ENCODE measurements at places on chromosomes 11 and 22. TPM values are rescaled to one million over a fixed set of nuclear protein-coding genes. Genes with fewer than 3 reads are reported as not detected.
A peak's percentile ranks its signal among the peaks of the same experiment; 100 is the strongest.

OR4A16 gene
- polyA plus RNA-seq = not detected

DNA sequence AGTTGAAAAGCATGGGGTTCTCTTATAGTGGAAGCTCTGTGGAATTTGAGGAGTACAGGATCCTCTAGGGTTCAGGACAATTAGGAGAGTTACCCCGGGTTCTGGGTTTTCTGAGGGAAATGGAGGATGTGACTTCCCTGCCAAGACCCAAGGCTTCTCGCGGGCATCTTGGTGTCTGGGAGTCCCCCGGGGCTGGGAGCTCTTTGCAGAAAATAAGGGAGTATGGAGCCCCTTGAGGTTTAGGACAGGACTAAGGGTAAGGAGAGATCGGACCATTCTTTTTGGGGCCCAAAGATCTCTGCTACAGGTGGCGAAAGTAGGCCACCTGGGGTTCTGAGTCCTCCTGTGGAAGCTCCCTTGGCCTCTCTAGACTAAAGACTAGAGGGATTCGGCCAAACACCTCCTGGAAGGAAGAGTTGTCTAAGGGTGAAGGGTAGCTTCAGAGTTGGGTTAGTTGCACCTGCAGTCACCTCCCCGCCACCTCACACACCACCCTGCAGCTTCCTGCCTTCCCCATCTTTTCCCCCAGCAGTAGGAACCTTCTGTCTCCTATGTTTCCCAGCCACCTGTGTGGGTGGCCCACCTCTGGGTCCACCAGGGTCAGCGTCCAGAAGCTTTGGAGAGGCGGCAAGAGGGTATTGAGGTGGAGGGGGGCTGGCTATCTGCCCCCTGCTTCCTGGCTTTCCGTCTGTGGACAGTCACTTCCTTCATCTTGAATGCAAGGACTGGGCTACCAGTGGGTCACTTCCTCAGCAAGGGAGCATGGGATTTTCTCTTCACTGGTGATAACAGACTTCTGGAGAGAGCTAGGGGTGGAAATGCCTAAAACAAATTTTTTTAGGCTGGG is 908 bp downstream of the LIMK2 start:
- H3K27me3 ChIP-seq = no peaks in the 10 kb centered on the region
- H3K27ac ChIP-seq = peak overlapping the region; percentile 75
- DNase-seq = no peak
- H3K4me3 ChIP-seq = peak overlapping the region; percentile 83
- H3K36me3 ChIP-seq = no peaks in the 10 kb centered on the region
- H3K4me1 ChIP-seq = peaks cover 10% of the 10 kb centered on the region

DNA sequence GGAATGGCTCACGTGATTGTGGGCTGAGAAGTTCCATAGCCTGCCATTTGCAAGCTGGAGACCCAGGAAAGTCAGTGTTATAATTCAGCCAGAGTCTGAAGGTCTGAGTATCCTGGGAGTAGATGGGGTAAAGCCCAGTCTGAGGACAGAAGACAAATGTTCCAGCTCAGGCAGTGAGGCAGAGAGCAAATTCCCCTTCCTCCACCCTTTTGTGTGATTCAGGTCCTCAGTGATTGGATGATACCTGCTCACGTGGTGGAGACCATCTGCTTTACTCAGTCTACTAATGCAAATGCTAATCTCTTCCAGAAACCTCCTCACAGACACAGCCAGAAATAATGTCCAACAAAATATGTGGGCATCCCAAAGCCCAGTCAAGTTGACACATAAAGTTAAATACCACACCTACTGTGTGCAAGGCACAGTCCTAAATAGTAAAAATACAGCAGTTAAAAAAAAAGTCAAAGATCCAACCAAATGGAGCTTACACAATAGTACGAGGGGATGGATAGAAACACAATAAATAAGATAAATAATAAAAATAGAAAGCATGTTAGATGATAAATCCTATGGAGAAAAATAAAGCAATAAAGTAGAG is 13.2 kb upstream of the APOL6 start:
- no peaks in the 10 kb centered on the region for H3K27me3 ChIP-seq
- no peaks in the 10 kb centered on the region for H3K36me3 ChIP-seq
- H3K27ac ChIP-seq = no peak overlapping the region
- DNase-seq = no peak

- peaks cover 8% of the 10 kb centered on the region for H3K4me1 ChIP-seq
- no peak for DNase-seq
- no peak overlapping the region for H3K27ac ChIP-seq
- H3K36me3 ChIP-seq = no peaks in the 10 kb centered on the region
Measured at GRCh38 chr11:33778675-33779074, 4.4 kb upstream of the FBXO3 start.

GRCh38 chr11:1003159-1003558 is 33.4 kb downstream of the MUC6 start:
- peaks cover 100% of the 10 kb centered on the region for H3K36me3 ChIP-seq
- no peaks in the 10 kb centered on the region for H3K27me3 ChIP-seq
- no peak overlapping the region for H3K4me3 ChIP-seq
- no peaks in the 10 kb centered on the region for H3K4me1 ChIP-seq

NPAS4 gene
- 0.18 TPM for polyA plus RNA-seq

DNA sequence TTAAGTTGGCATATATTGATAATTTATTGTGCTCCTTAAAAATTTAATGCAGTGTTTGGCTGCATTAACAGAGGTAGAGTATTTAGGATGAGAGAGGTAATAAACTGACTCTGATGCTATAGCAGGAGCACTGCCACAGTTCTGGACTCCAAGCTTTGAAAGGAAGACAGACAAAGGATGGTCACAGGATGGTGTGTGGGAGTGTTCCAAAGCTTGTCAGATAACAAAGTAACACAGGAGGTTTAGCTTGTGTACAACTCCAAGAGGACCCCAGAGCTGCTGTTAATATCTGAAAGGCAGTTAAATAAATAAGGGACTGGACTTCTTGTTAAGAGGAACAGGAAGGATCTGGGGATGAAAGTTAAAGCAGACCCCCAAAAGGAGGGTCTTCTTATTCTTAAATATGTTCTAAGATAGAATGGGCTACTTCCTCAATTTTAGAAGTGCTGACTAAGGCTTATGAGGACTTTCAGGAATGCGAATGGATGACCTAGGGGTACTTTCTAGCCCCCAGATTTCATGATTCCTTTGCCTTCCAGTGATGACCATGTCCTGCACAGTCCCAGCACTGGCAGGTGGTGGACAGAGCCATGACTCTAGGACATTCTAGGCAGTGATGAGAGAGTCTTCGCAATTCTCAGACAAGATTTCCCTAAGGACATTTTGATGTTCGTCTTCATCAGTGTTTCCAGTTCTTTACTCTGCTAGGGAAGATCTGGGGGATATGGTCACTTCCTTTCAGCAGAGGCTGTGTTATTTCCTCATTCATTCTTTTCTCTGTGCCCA is 149.1 kb upstream of the RASSF10 start:
- no peaks in the 10 kb centered on the region for H3K4me1 ChIP-seq
- H3K27ac ChIP-seq = no peak overlapping the region
- DNase-seq = no peak
- H3K36me3 ChIP-seq = no peaks in the 10 kb centered on the region

DNA sequence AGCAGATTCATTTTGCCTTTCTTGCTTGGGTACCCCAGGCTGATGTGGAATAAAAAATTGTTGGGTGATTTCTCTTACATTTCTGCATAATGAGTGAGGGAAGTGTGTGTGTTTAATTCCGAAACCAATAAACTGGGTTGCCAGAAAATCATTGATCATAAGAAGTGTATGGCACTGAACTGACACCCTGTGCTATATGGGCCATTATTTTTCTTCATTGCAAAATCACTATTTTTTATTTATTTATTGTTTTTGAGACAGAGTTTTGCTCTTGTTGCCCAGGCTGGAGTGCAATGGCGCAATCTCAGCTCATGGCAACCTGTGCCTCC is 14.6 kb upstream of the HIKESHI start:
- H3K27me3 ChIP-seq = no peaks in the 10 kb centered on the region
- H3K27ac ChIP-seq = no peak overlapping the region
- H3K4me3 ChIP-seq = no peak overlapping the region

ST3GAL4 gene
- polyA plus RNA-seq = 30.2 TPM

DNA sequence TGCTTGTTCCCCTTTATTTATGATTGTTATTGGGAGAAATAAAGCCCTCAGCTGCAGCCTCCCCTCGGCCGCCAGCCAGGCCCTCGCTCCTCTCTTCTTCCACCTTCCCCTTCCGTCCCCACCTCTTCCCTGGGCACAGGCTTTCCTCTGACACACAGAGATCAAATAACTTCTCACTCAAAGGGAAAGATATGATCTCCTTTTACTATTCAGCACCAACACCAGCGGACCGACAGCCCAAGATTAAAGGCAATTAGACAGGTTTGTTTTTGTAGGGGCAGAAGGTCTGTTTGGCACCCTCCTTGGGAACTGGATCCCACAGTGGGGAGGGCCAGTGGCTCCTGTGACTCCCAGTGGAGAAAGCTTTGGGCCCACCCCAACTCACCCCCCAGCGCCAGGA is 23.0 kb downstream of the NECTIN1 start:
- H3K4me1 ChIP-seq = no peaks in the 10 kb centered on the region
- H3K27ac ChIP-seq = no peak overlapping the region
- no peaks in the 10 kb centered on the region for H3K36me3 ChIP-seq
- no peak for DNase-seq
- no peak overlapping the region for H3K4me3 ChIP-seq
- no peaks in the 10 kb centered on the region for H3K27me3 ChIP-seq

GLYATL2 gene
- polyA plus RNA-seq = 1.8 TPM

DNA sequence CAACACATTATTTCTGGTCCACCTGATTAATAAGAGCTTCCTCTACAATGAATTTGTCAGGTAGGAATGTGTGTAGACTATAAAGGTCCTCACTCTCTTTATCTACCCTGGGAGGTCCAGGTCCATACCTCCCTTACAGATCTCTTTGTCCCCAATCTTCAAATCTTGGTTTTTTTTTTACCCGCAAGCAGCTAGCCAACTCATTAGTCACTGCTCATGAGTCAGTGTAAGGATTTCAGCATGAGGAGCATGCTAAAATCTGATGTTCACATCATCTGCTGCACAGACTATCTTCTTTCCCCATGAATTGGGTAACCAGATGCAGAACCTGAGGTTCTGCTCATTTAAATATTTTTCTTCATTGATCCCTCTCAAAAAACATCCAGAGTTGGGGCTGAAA is 397.0 kb upstream of the ISX start:
- no peak overlapping the region for H3K27ac ChIP-seq
- no peaks in the 10 kb centered on the region for H3K36me3 ChIP-seq
- DNase-seq = no peak
- H3K4me1 ChIP-seq = no peaks in the 10 kb centered on the region

MAP6 gene
- 8.9 TPM for polyA plus RNA-seq

OR52H1 gene
- polyA plus RNA-seq = not detected

- peak; percentile 68 for DNase-seq
- H3K4me3 ChIP-seq = no peak overlapping the region
- H3K27me3 ChIP-seq = no peaks in the 10 kb centered on the region
- peaks cover 13% of the 10 kb centered on the region for H3K4me1 ChIP-seq
- H3K27ac ChIP-seq = peak overlapping the region; percentile 23
- no peaks in the 10 kb centered on the region for H3K36me3 ChIP-seq
Measured at GRCh38 chr11:62120001-62120400, 3.8 kb upstream of the INCENP start.

DNA sequence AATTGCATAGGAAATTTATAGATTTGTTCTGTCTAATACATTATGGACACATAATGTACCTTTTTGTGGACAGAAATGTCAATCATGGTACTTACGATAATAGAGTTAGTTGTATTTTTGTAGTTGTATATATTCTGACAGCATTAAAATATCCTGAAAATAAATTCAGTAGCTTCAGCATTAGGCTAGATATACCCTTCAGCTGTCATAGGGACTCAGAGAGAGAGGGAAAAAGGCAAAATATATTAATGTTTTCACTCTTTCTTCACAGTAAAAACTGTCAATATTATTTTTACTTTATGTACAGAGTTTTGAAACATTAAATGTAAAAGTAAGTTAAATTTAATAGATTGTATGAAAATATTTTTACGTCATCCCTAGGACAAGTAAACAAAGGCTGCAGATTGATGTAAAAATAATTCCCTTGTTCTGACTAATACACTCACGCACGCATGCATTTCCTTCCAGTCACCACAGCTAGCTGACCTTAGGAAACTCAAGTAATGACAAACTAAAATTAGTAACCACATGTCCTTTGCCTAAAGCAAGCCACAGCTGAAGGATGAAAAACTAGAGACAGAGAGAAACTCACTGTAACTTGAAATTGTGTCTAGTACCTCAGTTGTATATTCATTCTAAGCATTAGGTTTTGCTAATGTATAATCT is 104.7 kb upstream of the CARD18 start:
- H3K27me3 ChIP-seq = no peaks in the 10 kb centered on the region
- no peaks in the 10 kb centered on the region for H3K36me3 ChIP-seq
- no peaks in the 10 kb centered on the region for H3K4me1 ChIP-seq

DNA sequence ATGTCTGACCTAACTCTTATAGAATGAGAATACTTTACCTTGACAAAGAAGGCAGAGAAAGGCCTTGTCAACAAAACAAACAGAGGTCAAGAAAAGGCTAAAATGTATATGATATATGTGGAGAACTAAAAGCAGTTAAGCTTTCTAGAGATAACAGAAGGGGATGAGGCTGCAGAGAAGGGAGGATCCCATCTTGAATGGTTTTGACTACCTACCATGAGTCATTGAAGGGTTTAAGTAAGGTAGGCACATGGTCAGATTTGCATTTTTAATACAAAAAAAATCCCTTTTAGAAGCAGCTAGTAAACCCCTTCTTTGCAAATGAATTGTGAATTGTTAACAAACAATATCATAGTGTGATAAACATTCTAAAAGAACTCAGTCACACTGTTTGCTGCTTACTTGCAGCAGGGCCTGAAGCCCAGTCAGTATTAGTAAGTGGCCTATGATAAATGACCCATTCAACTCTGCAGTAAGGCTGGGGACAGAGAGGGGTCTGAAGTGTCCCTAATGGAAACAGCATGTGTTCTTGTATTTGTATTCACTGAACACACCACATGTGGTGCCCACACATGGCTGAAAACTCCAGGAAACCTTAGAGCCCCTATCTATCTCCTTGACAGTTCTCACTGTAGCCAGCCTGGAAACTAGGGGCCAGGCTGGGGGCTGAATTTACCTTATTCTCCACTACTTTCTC is 328.8 kb upstream of the PITPNB start:
- no peak overlapping the region for H3K27ac ChIP-seq
- H3K36me3 ChIP-seq = no peaks in the 10 kb centered on the region
- H3K4me3 ChIP-seq = no peak overlapping the region
- no peak for DNase-seq
- H3K4me1 ChIP-seq = peaks cover 5% of the 10 kb centered on the region
- H3K27me3 ChIP-seq = no peaks in the 10 kb centered on the region
